ENCODE measurements at places on chromosomes 12 and 14.

- DNase-seq, result no peak
Observed at GRCh38 chr12:5442251-5443006, 10.5 kb downstream of the NTF3 start.

- DNase-seq, result no peak
Observed at GRCh38 chr12:99121546-99121945, 476.5 kb downstream of the APAF1 start.

GRCh38 chr12:59859171-59859510 lies 263.3 kb downstream of the SLC16A7 start:
- DNase-seq, result no peak

GRCh38 chr14:69183735-69184134 lies 7.6 kb upstream of the EXD2 start:
- DNase-seq, result no peak

DNA sequence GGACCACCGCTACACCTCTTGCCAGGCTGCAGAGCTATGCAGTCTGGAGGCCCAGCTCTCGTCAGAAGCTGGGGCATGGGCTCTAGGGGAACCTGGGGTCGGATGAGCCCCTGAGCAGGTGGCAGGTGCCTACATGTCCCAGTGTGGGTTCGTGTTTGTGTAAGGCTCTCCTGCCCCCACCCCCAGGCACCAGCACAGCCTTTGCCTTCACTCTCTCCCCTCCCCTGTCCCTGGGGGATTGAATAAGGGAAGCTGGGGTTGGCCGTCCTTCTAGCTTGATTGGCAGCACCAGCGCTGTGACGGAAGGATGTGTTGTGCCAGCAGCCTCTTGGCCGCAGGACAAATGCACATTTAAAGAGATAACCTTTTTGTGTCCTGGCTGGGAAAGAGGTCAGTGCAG lies 34.8 kb upstream of the TSPAN9 start:
- DNase-seq, result no peak

DNA sequence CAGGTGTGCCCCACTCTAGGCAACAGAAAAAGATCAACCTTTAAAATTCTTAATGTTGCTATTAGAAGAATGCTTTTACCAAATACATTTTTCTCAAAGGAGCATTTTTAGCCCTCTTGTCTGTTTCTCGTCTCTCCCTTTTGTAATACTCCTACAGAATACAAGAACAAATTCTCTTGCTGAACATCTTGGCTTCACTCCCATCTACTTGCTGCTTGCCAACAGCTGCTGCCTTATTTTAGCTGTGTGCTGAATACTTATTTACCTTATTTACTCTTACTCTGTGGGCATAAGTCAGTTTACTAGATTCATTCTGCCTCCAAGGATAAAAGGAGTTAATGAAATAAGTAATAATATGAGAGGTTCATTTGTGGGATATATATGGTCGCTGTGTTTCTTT lies 70.8 kb downstream of the POLR3B start:
- peak; percentile 21 for DNase-seq

GRCh38 chr14:104130974-104131651 lies 7.3 kb upstream of the KIF26A start:
- no peak for DNase-seq

GRCh38 chr12:64528616-64529015 lies 76.7 kb downstream of the TBK1 start:
- no peak for DNase-seq

DNA sequence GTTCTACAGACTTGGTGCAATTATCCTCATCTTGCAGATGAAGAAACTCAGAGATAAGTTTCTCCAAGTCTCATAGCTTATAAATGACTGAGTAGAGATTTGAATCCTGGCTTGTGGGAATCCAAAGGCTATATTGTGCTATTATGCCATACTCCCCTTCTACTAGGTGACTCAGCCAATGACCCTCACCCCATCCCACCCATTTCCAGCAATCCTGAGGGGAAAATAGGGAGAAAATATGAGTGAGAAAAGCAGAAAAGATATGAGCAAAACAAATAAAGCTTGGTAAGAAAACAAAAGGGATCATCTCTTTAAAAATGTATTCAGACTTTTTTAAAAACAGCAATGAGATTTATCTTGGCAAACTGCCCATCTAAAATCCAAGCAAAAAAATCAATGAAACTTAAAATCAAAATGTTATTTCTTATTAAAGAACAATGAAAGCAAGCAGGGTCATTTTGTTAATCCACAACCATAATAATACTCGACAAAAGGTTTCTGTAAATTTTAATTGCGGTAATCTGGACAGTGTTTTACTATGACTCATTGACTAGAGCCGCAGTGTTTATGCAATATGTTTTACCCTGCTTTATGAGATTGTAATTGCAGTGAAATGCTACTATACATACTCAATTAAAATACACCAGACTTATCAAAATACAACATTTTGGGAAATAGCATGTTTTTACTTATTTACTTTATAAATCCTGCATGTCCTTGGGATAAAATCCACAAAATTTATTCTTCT lies 13.1 kb upstream of the LGR5 start:
- DNase-seq, result no peak

DNA sequence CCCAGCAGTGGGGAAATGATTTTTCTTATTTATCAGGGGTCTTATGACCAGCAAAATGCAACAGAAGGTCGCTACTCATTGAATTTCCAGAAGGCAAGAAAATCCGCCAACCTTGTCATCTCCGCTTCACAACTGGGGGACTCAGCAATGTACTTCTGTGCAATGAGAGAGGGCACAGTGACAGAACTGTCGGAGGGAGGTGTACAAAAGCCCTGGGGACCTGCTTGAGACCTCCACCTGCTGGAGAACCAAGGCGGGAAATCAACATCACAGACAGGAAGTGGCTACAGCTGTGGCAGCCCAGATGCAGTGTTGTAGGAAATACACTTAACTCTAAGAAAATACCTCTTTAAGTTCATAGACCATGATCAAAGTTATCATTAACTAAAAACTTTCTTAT lies 250.9 kb upstream of the OR4E1 start:
- no peak for DNase-seq

GRCh38 chr12:121034616-121035305 lies 4.3 kb downstream of the OASL start:
- DNase-seq, result no peak

GRCh38 chr12:46663318-46663717 lies 162.5 kb downstream of the SLC38A4 start:
- no peak for DNase-seq

DNA sequence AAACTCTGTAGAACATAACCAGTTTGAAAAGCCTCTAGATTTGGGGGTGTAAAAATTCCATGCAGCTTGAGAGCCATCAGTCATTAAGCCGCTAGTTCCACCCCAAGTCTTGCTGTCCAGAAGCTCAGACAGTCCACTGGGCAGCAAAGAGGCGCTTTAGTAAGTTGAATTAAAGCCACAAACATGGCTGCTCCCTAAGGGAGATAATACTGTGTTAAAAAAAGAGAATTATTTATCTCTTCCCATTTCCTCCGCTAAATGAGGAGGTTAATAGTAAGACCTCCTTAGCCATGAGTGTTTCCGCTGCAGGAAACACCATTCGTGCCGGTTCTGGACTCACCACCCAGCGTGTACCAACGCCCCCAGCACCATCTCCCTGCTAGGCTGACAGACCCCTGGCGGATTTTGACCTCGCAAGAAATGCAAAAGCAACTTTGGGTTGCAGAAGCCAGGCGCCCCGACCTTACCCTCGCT lies 536 bp downstream of the TM7SF3 start:
- DNase-seq, result no peak

DNA sequence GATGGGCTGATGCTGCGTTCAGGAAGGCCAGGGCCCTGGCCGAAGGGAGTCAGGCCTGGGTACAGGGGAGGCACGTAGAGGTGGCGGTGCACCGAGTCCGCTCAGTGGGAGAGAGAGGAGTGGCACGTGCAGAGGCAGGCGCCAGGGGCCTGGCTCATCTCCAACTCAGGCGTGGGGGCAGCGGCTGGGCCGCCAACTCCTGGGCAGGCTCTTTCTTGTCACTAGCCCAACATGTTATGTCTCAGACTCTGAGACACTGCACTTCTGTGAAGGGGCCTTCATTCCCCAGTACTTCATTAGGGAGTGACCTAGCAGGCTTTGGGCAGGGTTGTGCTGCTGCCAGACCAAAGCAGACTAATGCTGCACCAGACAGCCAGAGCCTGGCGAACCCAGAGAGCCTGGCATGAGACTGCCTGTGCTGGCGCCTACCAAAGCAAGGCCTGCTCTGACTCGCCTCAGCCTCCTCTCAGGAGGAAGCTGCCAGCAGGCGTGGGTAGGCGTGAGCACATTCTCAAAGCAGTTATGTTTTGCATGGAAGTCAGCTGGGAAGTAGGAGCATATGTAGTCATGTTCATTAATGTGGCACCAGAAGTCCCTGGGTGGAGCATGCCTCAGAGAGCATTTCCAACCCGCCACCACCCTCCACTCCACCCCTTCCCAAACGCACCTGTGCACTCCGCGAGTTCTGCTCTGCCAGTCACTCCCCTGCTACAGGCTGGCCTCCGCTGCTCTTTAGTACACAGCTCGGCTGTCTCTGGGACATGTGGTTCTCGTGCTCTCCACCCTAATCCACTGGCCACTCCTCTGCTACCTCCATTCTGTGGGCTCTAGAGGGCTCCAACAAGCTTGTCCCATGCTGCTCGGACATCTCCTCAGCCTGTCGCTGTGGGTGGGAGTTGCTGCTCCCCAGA lies 9.7 kb downstream of the CKB start:
- DNase-seq, result peak; percentile 52

GRCh38 chr12:123483602-123484248 lies 25.8 kb downstream of the SNRNP35 start:
- DNase-seq, result no peak

GRCh38 chr12:19544353-19544752 lies 105.1 kb downstream of the AEBP2 start:
- no peak for DNase-seq

GRCh38 chr14:101960225-101960624 lies 4.1 kb upstream of the DYNC1H1 start:
- DNase-seq, result no peak

DNA sequence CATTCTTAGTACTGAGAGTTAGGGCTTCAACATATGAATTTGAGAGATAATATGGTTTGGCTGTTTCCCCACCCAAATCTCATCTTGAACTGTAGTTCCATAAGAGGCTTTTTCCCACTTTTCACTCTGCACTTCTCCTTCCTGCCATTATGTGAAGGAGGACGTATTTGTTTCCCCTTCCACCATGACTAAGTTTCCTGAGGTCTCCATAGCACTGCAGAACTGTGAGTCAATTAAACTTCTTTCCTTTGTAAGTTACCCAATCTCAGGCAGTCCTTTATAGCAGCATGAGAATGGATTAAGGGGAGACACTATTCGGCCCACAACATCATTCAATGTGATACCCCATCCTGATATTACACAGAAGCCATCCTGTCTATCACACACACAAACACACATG lies 36.8 kb upstream of the ALG10B start:
- no peak for DNase-seq

- no peak for DNase-seq
Observed at GRCh38 chr14:97196336-97196735, 399.2 kb downstream of the VRK1 start.

GRCh38 chr14:31206536-31207286 lies 882 bp downstream of the HECTD1 start:
- peak; percentile 39 for DNase-seq

DNA sequence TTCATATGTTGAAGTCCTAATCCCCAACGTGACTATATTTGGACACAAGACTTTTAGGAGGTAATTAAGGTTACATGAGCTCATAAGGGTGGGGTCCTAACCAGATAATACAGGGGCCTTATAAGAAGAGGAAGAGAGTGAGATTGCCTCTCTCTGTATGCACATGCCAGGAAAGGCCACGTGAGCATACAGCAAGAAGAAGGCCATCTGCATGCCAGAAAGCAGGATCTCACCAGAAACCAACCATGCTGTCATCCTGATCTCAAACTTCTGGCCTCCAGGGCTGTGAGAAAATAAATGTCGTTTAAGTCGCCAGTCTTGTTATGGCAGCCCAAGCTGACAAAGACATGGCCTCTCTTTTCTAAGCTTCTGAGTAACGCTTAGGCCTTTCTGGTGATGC lies 69.0 kb upstream of the GPHB5 start:
- DNase-seq, result no peak

GRCh38 chr14:35504260-35504659 lies 29.7 kb upstream of the INSM2 start:
- DNase-seq, result no peak

DNA sequence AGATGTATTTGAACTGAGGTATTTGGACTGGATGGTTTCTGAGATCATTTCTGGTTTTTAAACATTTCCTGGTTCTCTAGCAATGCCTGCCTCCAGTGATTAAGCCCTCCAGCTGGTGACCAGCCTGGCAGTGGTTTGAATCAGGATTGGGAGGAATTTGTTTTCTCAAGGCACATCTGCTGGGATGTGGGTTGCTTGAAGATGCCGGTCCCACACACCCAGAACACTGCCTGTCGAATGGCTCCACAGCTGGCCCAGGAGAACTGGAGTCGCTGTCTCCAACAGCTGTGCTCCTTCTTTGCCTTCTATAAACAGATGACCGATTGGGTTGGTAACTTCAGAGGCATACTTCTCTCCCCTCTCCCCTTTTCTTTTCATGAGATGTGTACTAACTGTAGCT lies 258.0 kb upstream of the DDHD1 start:
- DNase-seq, result no peak

GRCh38 chr14:90568405-90568804 lies 171.6 kb downstream of the CALM1 start:
- no peak for DNase-seq

DNA sequence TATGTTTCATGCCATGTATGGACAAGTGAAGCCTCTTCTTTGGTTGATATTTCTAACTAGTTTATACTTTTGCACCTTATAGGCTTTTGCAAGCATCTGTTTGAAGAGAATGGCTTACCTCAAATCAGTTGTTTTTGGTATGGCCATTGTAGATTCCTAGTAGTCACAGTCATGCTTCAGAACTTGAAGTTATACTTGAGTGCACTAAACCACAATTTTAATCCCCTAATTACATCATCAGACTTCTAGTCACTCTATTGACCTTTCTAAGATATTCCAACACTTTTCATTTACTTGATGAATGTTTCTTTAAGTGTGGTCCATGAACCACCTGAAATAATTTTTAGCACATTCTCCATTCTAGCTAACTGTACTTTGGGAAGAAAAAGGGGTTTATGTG lies 18.6 kb upstream of the KLRB1 start:
- no peak for DNase-seq

GRCh38 chr14:66628636-66629035 lies 120.7 kb downstream of the GPHN start:
- no peak for DNase-seq

DNA sequence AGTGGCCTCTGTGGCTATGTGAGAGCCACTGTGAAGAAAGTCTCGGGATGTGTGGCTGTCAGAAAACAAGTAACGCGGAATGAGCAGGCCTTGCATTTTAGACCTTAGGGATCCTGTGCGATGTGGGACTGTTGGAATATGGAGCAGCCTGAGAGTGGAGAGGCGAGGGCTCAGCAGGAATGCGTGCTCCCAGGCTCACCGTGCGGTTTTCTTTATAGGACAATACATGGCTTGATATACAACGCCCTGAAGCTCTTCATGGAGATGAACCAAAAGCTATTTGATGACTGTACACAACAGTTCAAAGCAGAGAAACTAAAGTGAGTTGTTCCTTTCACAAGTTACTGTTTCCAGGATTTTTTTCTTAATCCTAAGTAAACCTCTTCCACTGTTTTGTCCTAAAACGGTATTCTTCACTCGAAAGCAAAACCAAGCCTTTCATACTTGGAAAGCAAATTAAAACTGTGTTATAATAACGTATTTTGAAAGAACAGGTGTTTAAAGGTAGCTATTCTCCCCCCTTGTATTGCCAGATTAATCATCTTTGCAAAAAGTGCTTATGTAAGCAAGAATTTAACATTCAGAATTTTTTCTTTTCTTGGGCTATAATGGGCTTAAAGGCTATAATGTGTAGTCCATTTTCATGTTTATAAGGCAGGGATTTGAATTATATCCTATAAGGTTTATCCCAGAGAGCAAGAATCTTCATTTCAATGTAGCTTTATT lies 54.8 kb upstream of the DYNC1H1 start:
- DNase-seq, result no peak

Measured in uterus (tissue), 4 donors.